Fibroblast of lung (primary cell): ENCODE measurements at places on chromosomes 16 and 17. TPM values are rescaled to one million over a fixed set of nuclear protein-coding genes. Genes with fewer than 3 reads are reported as not detected.

- DNase-seq: no peak
Measured at GRCh38 chr16:50683689-50684374, 2.7 kb upstream of the SNX20 start.

PYDC1 gene
- not detected in 2 replicates for total RNA-seq

GRCh38 chr16:4529085-4530060 lies 9.2 kb downstream of the CDIP1 start:
- DNase-seq: peak; percentile 36

- no peak for DNase-seq
Measured at GRCh38 chr16:6611535-6611934, 721.1 kb upstream of the RBFOX1 start.

GINS2 gene
- total RNA-seq: 0.26 and 1.8 TPM in 2 replicates

GRCh38 chr16:10162981-10163380 lies 19.2 kb downstream of the GRIN2A start:
- no peak for DNase-seq

HLF gene
- total RNA-seq: 0.17 and 0.51 TPM in 2 replicates

LPCAT2 gene
- total RNA-seq: 13.1 and 17.8 TPM in 2 replicates

- peak; percentile 25 for DNase-seq
Measured at GRCh38 chr16:22318690-22319358, 21.6 kb downstream of the POLR3E start.

DNA sequence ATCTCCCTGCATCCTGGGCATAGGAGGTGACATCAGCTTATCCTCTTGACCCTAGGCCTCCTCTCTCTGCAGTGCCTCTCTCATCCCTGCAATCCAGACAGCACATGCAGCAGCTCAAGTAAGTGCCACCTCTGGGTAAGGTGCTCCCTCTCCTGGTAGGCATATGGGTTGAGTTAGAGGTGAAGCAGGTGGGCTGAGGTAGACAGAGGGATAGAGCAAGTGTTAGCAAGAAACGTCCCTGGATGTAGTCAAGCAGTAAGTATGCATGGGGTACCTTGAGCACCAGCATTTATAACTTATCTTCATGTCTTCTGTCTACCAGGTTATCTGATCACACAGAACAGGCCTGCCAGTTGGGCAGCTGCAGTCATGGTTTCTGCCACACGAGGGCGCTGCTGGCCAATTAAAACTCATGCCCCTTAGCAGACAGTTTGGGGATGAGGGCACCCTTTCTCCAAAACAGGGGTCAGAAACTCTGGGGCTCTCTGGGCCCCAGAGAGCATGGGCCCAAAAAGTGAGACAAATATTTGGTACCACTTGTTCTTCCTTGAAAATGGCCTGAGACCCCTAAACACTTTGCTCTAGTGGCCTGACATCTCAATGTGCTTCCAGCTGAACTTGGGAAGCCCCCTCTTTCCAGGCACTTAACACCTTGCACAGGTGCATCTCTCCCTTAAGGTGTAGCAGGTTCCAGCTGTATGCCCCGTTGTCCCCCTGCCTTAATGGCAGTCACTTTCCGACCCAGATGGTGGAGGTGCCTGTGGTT lies 59.8 kb downstream of the NEUROD2 start:
- no peak for DNase-seq

GRCh38 chr16:21157632-21158031 lies 842 bp upstream of the LDAF1 start:
- no peak for DNase-seq

CDH8 gene
- under 0.01 TPM in 1 of 2 replicates, not detected in the other for total RNA-seq

- DNase-seq: no peak
Measured at GRCh38 chr16:80040814-80041213, 440.3 kb upstream of the MAF start.

DNA sequence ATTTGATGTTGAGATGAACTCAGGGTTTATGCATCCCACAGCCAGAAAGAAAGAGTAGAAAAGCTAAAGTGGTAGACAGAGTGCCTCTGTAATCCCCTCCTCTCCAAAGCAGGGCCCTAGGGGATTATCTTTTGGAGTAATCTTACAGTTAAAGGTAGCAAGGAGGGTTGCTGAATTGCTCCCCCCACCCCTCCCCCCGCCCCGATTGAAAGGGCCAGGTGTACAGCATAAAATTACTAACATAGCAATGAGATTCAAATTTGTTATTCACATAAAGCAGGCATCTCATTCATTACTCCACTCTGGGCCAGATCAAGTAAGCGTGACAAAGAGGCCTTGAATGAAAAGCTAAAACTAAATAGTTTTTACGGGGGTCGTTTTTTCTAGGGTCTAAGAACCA lies 72.7 kb downstream of the STH start:
- DNase-seq: no peak

DNA sequence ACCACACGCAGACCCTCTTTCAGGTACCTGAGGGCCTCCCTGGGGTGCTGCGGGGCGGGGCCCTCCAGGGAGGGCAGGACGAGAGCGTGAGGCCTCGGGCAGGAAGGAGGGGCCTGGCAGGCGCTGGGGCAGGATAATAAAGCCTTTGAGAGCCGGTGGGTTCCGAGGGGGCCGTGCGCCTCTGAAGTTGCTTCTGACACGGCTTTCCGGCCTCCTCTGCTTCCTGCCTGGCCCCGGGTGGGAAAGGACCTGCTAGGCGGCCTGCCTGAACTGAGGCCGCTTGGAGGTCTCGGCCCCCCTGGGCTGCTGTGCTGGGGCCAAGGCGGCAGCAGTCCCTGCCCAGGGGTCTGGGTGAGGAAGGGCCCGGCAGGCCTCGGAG lies 10.4 kb downstream of the CENPX start:
- no peak for DNase-seq

DNA sequence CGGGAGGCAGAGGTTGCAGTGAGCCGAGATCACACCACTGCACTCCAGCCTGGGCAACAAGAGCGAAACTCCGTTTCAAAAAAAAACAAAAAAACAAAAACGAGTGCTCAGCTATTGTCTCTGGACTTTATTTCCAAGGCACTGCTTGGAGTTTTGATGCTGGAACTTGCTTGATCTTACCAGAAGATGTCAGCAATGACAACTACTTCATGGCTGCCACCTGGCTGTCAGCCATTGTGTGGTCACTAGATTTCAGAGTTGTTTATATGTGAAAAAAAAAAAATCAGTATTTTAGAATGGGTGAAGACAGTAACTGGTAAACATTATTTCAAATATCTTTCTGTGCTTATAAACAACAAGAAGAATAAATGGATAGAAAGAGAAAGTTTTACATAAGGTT lies 26.3 kb upstream of the OR4D1 start:
- peak; percentile 46 for DNase-seq

- no peak for DNase-seq
Measured at GRCh38 chr16:84339311-84339710, 29.0 kb upstream of the ATP2C2 start.

MEFV gene
- total RNA-seq: under 0.01 and 0.17 TPM in 2 replicates

GRCh38 chr16:26816266-26816665 lies 250.5 kb upstream of the C16orf82 start:
- peak; percentile 51 for DNase-seq

DNA sequence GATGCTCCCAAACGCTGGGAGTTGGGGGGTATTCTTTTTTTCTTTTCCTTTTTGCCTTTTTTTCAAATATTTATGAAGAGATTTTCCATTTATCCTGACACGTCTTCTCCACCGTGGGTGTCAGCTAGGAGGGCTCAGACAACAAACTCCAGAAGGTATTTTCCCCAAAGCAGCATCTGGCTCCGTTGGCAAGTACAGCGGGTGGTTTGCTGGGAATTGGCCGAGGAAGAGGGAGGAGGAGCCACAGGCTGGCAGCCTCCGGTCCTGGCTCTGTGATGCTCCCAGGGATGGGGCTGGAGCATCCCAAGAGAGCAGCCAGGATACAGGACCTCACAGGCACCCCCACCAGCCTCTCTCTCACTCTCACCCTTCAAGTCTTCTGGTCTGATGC lies 10.9 kb upstream of the CACNG4 start:
- DNase-seq: no peak

DNA sequence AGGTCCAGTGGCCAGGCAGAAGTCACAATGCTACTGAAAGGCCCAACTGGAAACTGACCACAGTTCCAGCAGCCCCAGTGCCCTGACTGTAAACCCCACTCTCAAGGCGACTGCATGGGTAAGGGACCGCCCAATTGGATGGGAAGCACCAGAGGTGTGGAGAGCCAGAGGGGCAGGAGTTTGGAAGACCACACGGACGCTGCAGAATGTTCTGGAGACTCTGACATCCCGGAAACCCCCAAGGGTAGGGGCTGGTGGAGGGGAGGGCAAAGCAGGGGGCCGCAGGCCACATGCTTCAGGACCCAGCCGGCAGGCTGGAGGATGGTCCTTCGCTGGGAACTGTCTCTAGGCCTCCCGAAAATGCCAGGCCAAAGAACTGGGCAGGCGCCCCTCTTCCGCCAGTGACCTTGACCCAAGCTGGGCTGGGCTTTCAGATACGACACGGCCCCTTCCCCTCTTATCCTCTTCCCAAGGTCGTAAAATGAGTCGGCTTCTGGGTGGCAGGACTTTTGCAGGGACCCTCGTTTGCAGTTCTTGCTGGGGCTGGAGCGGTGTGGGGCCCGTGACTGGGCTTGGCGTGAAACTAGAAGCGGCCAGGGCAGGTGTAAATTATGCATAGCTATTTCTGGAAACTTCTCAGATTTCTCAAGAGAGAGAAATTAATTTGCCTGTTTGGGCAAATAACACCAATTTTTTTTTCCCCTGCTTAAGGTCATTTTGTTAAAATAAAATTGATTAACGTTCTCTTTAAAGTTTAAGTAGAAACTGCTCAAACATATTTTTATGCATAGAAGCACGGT lies 110.2 kb downstream of the C16orf78 start:
- DNase-seq: no peak

RUNDC1 gene
- total RNA-seq: 7.7 and 8.8 TPM in 2 replicates

GRCh38 chr16:54375071-54375470 lies 88.5 kb upstream of the IRX3 start:
- no peak for DNase-seq
